Occipital lobe (tissue), 3 donors: ENCODE measurements at places on chromosomes 1 and 21.

DNA sequence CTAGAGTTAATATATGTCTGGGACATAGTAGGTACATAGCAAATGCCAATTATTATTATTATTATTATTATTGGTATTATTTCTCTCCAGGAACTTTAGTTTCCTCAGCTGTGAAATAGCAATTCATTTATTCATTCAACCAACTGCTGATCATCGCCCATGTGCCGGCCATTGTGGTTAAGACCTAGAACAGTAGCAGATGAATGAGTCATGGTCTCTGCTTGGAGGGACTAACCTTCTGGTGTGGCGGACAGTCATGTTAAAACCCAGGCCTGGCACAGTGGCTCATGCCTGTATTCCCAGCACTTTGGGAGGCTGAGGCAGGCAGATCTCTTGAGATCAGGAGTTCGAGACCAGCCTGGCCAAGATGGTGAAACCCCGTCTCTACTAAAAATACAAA is 23.8 kb upstream of the LDLRAP1 start:
- no peak for DNase-seq

DNA sequence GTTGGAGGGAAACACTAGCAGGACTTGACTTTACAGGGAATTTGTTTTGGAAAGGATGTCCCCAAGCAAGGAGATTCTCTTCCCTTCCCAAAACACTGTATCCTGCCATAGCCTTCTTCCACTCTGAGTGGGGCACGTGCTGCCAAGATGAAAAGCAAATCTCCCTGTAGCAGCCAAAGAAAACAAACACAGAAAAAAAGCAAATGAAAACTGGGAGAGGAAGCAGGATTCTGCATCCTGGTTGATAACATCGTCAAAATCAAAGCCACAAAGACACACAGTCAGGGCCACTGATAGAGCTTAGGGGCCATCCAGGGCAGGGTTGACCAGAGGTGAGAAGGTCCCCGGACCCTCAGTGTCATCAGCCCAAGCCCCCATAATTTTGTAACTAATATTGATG is 16.0 kb upstream of the MTARC2 start:
- no peak for DNase-seq

DNA sequence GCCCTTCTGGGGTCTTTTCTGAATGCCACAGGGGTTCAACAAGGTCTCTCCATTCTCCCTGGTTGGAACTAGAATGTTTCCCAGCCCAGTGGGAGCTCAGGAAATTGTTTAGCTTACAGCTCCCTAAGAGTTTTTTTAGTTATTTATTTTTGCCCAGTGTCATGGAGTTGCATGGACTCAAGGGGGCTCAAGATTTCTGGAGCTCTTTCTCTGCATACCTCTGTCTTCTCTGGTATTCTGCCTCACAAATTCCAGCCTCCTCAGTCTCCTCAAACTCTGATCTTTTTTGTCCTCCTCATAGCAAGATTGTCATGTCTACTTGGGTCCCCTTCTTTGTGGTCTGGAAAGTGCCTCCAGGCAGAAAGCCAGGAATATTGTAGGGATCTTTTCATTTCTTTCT is 15.9 kb upstream of the PPP2R5A start:
- no peak for DNase-seq

DNA sequence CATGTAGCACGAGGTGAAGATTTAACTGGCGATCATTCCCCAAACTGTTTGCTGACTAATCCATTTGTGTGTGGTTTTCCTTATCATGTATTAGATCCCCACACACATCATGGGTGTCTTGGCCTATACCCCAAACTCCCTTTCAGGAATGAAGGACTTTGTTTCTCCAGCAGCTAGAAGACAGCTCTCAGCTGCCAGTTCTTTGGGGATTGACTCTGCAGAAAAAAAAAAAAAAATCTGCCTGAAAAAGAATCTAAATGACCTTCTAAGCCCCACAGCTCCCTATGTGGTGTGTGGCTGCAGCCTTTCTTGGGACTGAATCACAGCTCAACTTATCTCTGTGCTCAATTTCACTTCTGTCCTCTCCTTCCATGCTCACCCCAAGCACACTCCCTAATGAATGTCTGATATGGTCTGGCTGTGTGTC is 256.3 kb upstream of the DUSP10 start:
- DNase-seq, result no peak

- DNase-seq, result no peak
Observed at GRCh38 chr1:27343639-27344025, 1.8 kb downstream of the SYTL1 start.

DNA sequence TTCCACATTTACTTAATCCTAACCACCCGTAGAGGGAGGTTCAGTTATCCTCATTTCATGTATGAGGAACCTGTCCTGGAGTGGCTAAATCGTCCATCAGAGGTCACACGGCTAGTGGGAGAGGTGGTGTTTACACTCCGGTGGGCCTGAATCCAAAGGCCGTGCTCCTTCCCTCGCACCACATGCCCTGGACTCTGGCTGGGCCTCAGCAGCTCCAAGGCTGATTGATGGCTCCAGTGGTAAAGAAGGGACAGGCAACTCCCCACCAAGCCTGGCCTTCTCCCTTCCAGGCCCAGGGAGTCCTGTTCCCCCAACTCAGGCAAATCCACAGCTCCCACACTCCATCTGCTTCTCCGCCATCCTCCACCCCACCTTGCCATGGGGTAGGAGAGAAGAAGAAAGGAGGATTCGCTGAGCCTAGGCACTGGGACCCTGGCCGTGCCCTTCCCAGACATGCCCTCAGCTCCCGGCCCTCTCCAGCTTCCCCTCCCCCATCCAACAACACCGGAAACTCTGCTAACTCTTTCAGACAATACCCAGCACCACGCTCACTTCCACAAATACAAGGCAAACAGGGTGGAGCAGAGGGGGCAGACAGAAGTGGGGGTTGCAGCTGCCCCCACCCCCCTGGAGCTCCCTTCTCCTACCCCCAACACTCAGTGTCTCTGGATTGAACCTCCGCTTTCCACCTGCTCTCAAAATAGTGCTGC is 10.9 kb downstream of the ARHGEF2 start:
- peak; percentile 42 for DNase-seq

GRCh38 chr1:51313268-51313852 is 17.0 kb downstream of the TTC39A start:
- DNase-seq, result no peak

DNA sequence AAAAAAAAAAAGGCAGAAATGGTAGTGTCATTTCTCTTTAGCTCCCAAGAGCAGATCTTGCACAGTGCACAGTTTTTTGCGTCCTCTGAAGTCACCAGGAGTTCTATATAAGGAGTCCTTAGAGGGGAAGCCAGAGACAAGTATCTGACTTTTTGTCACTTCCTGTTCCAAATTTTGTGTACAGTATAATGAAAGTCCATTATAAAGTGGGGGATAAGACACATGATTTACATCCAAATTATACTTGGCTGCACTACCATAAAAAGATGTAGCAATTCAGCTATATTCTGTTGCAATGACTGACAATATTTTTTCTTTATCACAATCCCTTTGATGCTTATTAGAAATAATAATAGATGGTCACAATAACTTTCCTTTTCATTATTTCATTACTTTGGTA is 1276.9 kb upstream of the ADGRL2 start:
- no peak for DNase-seq

- DNase-seq, result no peak
Observed at GRCh38 chr21:22444990-22445389, 1446.8 kb downstream of the NCAM2 start.

GRCh38 chr1:185375583-185375982 is 58.5 kb upstream of the IVNS1ABP start:
- DNase-seq, result no peak

DNA sequence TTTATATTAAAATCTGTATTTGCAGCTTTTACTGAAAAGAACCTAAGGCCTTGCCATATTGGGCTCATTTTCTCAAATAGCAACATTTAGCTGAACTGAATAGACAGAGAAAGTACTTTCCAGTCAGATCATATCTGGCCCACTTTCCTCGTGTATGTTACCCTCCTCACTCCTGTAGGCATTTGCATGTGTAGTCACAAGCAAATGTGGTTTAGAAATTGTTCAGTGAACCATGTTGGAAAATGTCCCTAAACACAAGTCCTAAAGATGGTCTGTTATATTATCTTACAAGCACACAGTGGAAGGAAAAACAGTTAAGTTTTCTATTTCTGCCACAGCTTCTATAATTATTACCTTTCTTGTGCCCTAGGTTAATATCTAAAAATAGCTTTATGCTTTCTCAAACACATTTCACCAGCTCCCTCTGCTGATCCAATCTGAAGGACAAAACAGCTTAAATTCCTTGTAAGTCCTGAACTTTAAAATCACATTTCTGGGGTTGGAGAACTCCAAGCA is 606 bp upstream of the FMO4 start:
- no peak for DNase-seq
